ENCODE measurements at places on chromosomes 2 and 18.

DNA sequence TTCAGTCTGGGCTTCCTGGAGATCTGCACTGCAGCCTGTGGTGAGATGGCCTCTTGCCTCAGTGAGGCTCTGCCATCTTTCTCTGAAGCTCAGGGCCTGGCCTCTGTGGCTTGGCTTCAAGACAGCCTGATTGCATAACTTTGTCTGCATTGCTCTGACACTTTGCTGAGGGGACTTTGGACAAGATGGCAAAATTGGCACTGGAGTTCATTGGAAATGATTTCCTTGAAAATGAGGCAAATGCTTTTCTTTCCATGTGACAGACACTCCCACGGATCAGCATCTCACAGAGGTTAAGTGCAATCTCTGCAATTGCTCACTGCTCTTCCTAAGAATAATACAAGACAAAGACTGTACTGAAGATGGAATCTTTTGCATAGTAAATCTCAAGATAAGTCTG is 166.8 kb downstream of the KCNS3 start:
- DNase-seq = no peak

DNA sequence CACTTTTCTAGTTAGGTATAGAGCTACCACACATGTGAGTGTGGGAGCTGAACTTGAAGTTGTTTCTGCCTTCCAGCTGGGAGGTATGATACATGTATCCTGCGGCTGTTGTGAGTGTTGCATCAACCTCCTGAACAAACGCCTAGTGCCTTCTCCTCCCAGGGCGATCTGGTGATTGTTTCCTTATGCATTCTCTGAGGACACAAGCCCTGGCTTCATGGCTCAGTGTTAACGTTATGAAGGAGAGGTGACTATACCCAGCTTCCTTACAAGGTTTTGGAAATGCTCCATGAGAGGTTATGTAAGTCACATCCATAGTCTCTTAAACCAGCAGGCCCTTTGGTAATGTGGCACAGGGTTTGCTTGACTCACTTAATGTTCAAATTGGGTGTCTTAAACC is 64.9 kb downstream of the SPRED2 start:
- peak; percentile 58 for DNase-seq

- DNase-seq = no peak
Observed at GRCh38 chr2:69575926-69576325, 67.6 kb downstream of the AAK1 start.

DNA sequence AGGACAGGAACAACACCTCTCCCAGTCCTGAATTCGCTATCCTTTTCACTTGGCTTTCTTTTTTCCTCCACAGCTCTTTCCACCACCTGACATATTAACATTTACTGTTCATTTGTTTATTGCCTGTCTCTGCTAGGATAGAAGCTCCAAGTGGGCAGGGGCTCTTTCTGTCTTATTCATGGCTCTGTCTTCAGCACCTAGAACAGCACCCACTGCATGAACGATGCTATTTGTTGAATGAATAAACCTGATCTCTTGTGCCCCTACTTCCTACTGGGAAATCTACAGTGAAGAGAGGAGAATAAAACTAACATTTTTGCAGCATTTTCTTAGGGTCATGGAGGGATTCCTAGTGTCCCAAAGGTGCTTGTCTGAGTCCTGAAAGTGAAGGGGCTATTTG is 24.4 kb upstream of the GAREM2 start:
- no peak for DNase-seq

DNA sequence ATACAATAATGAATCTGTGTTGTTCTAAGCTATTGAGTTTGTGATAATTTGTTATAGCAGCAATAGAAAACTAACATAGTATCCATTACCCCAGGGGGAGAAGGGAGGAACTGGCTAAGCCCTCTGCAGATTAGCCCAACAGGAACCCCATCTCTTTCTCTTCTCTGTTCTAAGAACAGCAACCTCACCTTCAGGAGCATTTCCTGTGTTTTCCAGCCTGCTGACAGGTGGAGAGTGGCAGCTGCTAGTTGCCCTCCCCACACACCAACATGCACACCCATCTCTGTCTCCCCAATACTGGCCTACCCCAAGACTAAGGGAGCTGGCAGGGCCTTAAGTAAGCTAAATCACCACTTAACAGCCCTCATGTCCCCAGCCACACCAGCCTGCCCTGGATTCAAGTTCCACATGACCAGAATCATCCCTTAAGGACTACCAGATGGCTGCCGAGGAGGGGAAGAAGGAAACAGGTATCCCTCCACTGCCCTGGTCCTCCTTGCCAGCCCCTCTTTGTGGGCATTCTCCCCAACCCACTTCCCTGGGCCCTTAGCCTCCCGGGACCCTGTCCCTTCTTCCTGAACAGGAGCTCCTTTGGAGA is 52.8 kb downstream of the TRABD2A start:
- no peak for DNase-seq

GRCh38 chr2:39266139-39266805 is 22.5 kb upstream of the CDKL4 start:
- DNase-seq = no peak

DNA sequence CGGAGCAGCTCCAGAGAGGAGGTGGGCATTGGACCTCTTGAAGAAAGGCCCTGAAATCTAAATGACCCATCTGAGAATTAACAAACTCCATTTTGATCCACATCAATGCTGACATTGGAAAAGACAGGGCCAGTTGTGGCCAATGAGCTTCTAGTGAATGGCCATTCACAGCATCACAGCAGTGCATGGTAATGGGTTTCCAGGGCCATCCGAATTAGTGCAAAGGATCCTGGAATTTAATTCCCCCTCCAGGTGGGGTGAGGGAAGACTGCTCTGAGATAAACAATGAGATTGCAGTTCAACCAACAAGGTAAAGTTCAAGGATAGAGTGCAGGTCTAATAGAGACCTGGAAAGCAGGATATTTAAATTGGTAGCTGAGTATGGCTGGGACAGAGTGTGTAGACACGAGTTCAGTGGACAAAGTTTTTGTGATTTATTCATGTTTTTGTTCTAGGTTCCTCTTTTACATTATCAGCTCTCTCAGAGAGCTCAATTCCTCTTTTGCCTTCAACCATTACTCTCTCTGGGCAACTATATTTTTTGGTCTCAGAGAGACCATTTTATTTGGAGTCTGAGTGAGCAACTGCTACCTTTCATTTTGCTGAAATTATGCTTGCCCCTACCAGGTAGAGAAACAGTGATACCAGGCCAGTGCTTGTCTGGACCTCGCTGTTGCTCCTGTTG is 5.0 kb downstream of the TACR1 start:
- no peak for DNase-seq

- no peak for DNase-seq
Observed at GRCh38 chr2:168327328-168327727, 79.9 kb upstream of the STK39 start.

Measured in H54 (cell line).